A549 treated with AZD2906 at 1 μM for 4 hours (cell line): ENCODE measurements at places on chromosomes 2 and 18. TPM values are rescaled to one million over a fixed set of nuclear protein-coding genes. Genes with fewer than 3 reads are reported as not detected.

Gene CCDC68
- 3.8 to 7.4 TPM (median 5.3 TPM) in 5 replicates for total RNA-seq

Gene DNAJC5G
- total RNA-seq = not detected in 5 replicates

Gene KCNG2
- total RNA-seq = 0.06 TPM in 2 of 5 replicates, not detected in the others

Gene HOXD11
- 5.2 to 6.9 TPM (median 6.5 TPM) in 5 replicates for total RNA-seq

Gene CFC1
- total RNA-seq = 0.11 TPM in 1 of 5 replicates, not detected in the others

Gene HOXD13
- total RNA-seq = 0.07 to 0.27 TPM (median 0.18 TPM) in 5 replicates

Gene SATB2
- total RNA-seq = 2.7 to 3.2 TPM (median 3.0 TPM) in 5 replicates
